ENCODE measurements at places on chromosomes 7 and 10.

DNA sequence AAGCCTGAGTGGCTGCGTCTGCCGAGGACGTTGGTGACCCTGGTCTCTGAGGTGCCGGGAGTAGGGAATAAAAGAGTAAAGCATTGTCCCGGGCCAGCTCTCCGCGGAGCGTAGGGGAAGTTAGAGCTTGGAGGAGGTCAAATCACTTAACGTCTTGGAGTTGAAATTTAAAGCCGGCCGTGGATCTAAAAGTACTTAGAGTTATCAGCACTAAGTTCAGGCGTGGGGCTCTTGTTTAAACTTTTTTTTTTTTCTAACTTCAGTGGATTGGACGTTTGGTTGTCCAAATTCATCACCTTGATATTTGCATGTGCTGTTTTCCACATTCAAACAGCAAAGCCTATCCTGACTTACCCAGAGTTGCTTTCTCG lies 700 bp downstream of the NIPSNAP2 start:
- peak; percentile 22 for DNase-seq

DNA sequence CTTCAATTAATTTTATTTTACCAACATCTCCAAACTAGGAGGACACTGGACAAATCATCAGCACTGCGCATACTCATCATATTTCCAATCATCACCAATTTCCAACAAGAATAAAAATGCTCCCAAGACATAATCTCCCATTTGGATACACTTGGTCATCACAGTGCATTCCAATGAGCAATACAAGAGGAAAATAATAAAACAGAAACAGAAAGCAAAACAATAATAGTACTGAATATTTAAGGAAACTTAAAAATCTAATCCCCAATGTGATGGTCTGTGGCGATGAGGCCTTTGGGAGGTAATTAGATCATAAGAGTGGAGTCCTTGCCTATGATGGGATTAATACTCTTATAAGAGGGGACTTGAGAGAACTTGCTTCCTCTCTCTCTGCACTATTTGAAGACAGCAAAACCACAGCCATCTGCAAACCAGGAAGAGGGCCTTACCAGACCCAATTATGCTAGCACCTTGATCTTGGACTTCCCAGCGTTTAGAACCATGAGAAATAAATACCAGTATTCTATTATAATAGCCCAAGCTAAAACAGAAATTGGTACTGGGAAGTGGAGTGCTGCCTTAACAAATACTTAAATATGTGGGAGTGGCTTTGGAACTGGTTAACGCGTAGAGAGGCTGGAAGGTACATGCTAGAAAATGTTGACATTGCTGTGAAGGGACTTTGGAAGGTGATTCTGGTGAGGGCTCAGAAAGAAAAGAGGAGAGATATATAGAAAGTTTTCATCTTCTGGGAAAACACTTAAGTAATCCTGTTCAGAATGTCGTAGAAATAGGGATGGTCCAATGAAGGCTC lies 91.5 kb downstream of the JAZF1 start:
- no peak for DNase-seq

- no peak for DNase-seq
Observed at GRCh38 chr10:29540016-29540415, 94.8 kb downstream of the SVIL start.

GRCh38 chr10:49081547-49082275 lies 33.6 kb downstream of the VSTM4 start:
- no peak for DNase-seq

DNA sequence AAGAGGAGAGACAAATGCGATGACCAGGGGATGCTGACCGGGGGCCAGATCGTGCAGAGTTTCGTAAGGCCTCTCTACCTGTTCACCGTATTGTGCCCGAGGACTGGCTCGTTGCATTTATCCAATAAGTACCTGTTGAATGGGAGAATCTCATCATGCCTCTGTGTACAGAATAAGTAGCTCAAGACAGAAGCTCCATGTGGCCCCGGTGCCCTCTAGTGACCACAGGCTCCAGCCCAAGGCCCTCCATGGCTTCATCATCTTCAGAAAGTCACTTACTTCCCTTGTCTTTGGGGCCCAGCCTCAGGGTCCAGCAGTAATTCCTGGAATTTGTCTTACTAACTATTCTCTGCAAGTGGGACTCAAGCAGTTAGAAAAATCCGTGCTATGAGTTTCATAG lies 151.0 kb downstream of the CHN2 start:
- DNase-seq = no peak

DNA sequence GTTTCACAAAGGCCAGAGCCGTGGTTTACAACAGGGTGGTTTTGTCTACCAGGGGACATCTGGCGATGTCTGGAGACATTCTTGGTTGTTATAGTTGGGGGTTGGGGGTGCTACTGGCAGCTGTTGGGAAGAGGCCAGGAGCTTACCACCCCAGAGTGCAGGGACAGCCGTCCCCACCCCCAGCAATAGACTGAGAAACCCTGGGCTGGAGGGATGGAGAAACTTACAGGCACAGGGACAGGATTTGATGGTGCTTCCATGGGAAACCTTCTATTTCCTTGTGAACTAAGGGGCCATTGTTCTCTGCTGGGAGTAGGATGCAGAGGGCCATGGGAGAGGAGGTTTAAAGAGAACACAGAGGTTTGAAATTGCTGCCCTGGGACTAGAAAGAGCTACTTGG lies 10.9 kb downstream of the ADCK2 start:
- no peak for DNase-seq

DNA sequence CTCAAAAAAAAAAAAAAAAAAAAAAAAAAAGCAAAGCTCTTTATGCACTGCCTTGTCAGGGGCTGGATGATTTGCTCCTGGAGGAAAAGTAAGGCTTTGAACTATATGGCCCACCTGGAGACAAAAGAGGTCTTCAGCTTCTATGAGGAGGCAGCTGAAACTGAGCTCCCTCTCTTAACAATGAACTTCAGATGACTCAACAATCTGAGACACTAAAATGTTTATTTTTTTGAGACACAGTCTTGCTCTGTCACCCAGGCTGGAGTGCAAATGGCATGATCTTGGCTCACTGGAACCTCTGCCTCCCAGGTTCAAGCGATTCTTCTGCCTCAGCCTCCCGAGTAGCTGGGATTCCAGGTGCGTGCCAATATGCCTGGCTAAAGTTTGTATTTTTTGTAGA lies 36.7 kb downstream of the RAB19 start:
- DNase-seq = no peak

- DNase-seq = no peak
Observed at GRCh38 chr10:102660888-102661657, 16.8 kb downstream of the TRIM8 start.

- no peak for DNase-seq
Observed at GRCh38 chr10:11274452-11274851, 256.8 kb downstream of the CELF2 start.

- peak; percentile 32 for DNase-seq
Observed at GRCh38 chr10:106711313-106711906, 453.1 kb downstream of the SORCS1 start.

DNA sequence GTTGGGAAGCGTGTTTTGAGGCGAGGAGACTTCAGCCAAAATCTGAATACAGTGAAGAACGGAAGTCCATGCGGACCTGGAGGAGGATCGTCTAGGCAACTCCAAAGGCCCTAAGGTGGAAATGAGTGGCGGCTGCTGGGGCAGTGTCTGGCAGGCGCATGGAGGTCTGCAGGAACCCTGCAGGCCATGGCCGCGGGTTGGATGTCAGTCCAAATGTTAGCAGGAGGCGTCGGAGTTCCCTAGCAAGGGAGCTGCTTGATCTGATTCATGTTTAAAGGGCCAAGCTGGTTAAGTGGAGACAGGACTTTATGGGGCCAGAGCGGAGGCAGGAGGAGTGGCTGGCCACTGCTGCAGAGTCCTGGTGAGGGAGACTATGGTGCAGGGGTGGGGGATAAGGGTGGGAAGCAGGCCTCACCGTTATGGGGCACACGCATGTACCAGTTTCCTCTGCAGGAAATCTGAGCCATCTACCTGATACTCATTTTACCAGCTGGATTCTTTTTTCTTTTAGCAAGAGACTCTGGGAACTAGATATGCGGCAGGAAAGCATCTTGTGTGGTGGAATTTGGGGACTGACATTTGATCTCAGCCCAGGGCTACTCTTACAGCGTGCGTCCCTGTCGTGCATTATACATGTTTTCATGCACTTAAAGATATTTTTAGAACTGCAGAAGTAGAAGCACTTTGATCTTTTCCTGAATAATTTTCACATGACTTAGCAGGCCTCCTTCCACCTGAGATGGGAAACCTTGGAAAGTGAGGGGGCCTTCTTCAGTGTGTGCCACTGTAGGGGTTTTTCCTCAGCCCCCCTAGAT lies 6.6 kb upstream of the REPIN1 start:
- no peak for DNase-seq

GRCh38 chr10:112126901-112127300 lies 56.7 kb downstream of the GPAM start:
- DNase-seq = no peak

DNA sequence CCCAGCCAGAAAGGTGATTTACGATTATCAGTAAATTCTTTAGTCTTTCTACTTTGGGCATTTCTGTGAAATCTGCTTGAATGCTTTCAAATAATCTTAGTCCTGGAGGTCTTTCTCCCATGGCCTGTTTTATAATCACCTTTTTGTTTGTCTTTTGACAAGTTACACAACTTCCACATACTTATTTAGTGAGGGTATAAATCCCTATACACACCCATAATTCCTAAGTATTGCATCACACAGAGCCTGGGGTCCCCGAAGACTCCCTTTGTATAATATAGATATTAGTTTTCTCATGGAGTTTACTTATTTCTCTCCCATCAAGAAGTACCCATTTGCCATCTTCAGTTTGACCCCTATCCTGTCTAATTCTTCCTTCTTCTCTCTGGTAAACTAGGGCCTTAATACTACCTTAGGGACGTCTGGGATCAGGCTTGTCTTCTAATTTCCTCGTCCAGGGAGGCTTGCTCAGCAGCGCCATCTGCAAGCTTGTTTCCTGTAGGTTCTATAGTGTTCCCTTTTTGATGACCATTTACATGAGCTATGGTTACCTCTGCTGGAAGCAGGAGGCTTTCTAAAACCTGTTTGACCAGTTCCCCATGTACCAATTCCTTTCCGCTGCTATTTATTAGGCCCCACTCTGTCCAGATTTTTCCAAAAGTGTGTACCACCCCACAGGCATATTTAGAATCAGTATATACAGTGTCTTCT lies 8.1 kb downstream of the DNAH11 start:
- DNase-seq = no peak

GRCh38 chr10:102859911-102860310 lies 5.9 kb downstream of the BORCS7 start:
- no peak for DNase-seq

GRCh38 chr7:116734710-116735109 lies 62.7 kb downstream of the MET start:
- DNase-seq = no peak

GRCh38 chr7:35505066-35505465 lies 189.9 kb downstream of the HERPUD2 start:
- DNase-seq = no peak

DNA sequence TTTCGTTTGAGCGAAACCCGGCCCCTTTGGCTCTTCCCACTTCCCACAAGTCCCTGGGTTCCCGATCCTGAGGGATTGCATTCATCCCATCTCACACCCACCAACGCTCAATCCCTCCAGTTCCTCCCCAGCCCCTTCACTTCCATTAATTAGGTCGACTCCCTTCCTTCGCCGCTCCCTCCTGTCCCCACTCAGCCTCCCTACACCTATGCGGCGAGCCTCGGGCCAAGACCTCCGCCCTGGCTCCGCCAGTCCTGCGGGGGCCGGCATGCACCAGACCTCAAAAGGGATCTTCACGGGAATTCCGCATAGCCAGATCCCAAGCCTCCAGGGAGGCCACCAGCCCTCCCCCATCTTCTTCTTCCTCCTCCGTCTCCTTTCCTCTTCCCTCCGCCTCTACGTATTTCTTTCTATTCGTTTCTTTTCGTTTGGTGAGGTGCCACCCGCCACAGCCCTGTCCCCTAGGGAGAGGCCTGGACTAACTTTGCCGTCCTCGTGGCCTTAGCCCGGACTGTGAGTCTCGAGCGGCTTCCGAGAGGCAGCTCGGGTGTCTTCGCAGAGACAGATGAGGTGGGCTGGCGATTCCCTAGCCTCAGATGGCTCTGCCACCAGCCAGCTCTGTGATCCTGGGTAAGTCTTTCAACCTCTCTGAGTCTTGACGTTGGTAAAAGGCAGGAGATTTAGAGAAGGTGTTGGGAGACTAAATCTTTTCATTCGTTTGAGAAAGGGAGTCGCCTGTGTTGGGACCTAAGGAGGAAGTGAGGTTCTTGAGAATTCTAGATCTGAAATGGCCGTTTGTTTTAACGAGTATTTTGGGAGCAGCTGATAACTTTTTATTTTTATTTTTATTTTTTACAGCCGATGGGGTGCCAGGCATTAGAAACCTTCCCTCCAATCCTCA lies 8.1 kb upstream of the LBX1 start:
- DNase-seq = no peak

DNA sequence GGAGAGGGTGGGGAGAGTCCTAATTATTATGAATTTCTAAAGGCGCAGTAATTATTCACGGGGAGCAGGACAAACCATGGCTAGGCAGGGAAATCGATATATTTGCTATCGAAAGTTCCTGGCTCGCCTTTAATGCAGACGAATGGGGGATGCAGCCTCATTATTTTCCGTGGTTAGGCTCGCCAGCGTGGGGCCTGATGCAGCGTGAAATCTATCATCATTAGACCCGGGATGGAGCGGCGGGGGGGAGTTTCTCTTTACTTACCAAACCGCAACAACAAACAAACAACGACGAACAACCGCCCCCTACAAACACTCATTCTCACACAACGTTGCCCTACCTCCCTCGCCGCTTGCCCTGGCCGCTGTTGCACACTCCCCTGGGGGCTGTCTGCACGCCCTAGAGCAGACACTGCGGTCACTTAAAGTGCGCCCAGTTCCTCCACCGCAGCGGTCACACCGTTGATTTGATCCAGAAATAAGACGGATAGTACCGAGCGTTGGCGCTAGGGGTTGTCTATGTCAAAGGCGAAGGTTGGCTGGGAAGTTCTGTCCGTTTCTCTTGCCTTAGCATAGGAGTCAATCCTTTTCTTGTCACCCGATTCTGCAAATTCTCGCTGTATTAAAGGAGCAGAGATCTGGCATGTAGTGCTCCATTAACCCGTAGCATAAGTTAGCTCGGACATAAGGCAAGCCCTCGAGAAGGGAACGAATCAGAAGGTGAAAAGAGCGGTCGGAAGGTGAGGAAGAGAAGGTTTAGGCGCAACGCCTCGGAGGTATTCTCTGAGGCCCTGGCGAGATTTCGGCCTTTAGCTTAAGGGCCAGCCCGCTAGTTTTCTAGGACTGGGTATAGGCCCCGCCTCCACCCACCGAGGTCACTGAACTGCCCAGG lies 10.4 kb downstream of the NXPH1 start:
- DNase-seq = no peak

- no peak for DNase-seq
Observed at GRCh38 chr7:102454468-102454867, 10.2 kb downstream of the ALKBH4 start.

DNA sequence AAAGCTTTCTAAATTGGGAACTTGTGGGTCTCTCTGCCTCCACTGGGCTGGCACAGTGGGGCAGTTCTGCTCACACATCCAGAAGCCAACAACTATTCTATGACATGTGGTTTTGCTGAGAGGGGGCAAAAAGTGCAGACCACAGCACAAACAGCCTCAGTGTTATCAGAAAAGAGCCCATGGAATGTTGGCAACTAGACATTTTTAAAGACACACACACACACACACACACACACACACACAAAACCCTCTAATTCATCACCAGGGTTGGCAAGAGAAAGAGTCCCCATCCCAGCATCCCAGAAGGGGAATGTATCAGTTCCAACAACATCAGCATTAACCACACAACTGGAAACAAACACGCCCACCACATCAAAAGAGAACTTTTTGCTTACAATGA lies 117.1 kb downstream of the FGFR2 start:
- DNase-seq = no peak

Measured in tibial nerve (tissue), 4 donors.